ENCODE measurements at places on chromosomes 6 and 20.

GRCh38 chr6:108721286-108721685 is 126.9 kb upstream of the ARMC2 start:
- no peak for DNase-seq

DNA sequence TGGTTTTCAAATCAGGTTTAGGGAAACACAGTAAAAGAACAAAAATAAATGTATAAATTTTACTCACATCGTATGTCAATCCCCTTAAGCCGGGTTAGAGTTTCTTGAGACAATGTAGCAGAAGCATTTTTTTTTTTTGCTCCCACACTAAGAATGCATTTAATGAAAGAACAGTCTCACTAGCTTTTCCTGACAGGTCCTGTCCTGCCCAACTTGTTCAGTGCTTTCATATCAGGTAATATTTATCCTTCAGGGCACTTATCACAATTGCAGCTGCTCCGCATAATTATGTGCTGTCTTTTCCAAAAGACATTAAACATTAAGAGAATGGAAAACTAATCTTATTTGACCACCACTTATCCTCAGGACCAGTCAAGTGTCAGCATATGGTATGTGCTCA is 632.0 kb downstream of the HTR1B start:
- no peak for DNase-seq

- DNase-seq: no peak
These were observed 71.0 kb upstream of the SAMD3 start for GRCh38 chr6:130293800-130294199.

DNA sequence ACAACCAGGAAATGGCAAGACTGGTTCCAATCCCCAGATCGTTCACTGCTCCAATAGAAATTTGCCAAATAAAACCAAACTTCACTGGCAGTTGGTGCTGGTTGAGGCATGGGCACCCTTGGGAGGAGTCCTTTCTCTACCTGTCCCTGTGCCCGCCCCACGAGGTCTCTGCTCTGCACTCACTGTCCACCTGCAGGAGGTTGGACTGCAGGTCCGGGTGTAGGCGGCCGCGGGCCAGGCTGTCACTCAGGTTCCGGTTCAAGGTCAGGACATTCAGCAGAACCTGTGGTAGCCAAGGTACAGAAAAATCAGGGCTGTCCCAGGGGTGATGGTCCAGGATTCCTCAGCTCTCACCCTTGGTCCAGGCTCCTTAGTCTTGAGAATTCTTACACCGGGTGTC is 22.9 kb downstream of the GGT7 start:
- DNase-seq: no peak

GRCh38 chr20:53330601-53331140 is 263.0 kb downstream of the ZNF217 start:
- no peak for DNase-seq

GRCh38 chr6:327538-328116 is 35.3 kb downstream of the DUSP22 start:
- DNase-seq: no peak

DNA sequence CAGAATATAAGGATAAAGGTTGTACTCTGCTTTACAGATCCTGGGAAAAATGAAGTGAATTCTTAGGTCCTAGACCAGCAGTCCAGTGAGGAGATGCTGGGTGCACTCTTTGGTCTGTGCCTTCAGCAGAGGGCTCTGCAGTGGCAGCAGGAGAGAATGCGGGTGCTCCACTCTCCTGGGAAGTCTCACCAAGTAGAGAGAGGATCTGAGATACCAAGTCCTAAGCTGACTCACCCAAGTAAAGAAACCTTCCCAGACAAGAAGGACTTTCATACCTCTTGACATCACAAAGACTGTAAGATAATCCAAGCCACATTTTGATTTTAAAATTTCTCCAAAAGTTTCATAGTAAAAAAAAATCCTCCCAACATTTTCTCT is 116.9 kb upstream of the EMILIN3 start:
- DNase-seq: no peak

GRCh38 chr6:14984519-14984853 is 261.4 kb upstream of the JARID2 start:
- DNase-seq: no peak

GRCh38 chr6:157139054-157139708 is 184.1 kb downstream of the TMEM242 start:
- no peak for DNase-seq

GRCh38 chr20:58022711-58023110 is 205.7 kb downstream of the ANKRD60 start:
- no peak for DNase-seq

DNA sequence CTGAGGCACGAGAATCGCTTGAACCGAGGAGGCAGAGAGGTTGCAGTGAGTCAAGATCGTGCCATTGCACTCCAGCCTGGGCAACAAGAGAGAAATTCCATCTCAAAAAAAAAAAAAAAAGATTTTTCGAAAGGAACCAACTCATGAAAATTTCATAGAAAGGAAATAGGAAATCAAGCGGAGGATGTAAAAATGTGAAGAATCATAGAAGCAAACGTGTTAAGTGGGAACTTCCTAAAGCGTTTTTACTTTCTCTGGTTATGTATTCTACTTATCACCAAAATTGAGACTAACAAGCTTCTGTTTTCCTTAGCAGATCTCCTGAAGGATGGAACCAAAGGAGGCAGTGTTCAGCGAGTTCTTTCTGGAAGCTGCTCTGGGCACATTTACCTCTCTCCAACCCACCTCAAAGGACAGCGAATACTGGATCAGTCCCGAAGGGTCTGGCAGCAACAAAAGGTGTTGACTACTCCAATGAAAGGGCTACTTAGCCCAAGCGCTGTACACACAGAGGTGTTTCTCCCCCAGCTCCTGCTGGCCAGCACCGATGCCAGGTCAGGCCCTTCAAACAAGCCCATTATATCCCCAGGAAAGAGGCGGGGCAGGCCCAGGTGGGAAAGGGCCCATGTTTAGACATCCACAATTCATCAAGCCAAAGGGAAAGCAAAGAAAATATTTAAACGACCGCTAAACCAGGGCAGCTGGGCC is 327.5 kb upstream of the JARID2 start:
- DNase-seq: no peak

GRCh38 chr6:170433163-170434116 is 119.7 kb downstream of the PSMB1 start:
- no peak for DNase-seq

GRCh38 chr6:133218852-133219251 is 22.3 kb upstream of the EYA4 start:
- no peak for DNase-seq

- DNase-seq: no peak
These were observed 69.4 kb downstream of the PSMG4 start for GRCh38 chr6:3328145-3328544.

GRCh38 chr6:164142322-164142721 is 727.8 kb downstream of the QKI start:
- no peak for DNase-seq

DNA sequence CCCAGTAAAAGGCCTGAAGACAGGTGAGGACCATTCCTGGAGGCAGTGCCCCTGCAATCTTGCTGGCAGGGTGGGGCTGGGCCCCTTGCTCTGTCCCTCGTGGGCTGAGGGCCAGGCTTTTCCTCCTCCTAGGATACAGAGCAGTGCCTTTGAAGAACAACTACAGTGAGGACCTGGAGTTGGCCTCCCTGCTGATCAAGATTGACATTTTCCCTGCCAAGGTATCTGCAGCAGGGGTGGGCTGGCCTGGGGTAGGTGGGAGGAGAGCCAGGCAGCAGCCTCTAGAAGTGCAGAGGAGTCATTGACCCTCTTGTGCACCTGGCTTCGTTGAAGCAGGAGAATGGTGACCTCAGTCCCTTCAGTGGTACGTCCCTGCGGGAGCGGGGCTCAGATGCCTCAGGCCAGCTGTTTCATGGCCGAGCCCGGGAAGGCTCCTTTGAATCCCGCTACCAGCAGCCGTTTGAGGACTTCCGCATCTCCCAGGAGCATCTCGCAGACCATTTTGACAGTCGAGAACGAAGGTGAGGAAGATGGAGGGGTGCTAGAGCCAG is 36.5 kb downstream of the PLCG1 start:
- no peak for DNase-seq

GRCh38 chr6:142183351-142183750 is 36.3 kb downstream of the VTA1 start:
- no peak for DNase-seq

GRCh38 chr6:159701413-159701999 is 8.5 kb upstream of the SOD2 start:
- DNase-seq: no peak

- DNase-seq: no peak
These were observed 36.3 kb upstream of the LRRC1 start for GRCh38 chr6:53758496-53758895.

GRCh38 chr6:15336900-15337560 is 91.2 kb downstream of the JARID2 start:
- no peak for DNase-seq
